ENCODE measurements at places on chromosomes 5 and 9.

DNA sequence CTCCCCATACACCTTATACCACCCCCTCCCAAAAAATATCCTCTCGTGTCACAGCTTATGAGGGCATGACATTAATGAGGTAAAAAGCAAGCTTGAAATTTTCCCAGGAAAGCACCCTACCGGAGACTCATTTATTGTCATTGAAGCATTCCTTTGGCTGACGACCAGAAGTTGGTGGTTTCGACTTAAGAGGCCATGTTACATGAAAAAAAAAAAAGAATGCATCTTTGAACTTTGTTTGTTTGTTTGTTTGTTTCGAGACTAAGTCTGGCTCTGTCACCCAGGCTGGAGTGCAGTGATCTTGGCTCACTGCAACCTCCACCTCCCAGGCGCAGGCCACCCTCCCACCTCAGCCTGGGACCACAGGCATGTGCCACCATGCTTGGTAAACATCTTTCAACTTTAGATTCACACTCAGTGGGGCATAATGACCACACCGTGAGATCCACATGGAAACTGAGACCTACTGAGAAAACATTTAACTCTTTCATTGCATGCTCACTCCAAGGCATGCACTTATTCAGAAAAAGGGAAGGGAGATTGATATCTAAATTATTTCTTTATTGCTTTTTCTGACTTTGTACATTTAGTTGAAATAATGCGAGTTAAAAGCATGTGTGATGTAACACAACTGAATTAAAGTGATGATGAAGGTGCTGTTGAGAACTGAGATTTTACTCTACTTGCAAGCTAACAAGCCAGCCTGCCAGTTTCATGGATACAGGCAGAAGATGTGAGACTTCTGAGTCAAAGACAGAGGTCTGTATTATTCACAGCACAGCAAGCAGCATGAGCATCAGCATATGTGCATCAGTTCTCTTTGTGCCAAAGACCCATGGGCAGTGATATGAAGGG is 5.1 kb upstream of the RAB14 start:
- no peak for DNase-seq

GRCh38 chr9:100472268-100472667 is 681 bp upstream of the TMEFF1 start:
- DNase-seq: no peak

DNA sequence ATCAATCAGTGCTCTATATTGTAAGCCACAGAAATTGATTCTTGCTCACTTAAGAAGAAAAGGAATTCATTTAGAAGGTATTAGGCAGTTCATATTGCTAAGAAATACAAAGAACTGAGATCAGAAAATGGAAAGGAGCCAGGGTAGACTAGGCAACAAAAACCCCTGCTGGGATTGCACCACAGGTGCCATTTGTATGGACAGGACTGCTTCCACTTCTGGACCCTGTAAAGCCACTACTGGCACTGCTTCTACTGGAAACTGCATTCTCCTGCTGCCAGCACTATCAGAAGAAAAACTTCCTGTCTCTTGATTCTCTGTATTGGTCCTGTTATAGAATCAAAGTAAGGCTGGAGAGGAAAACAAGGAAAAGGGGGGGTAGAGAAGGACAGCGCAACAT is 45.9 kb downstream of the CERT1 start:
- DNase-seq: no peak

DNA sequence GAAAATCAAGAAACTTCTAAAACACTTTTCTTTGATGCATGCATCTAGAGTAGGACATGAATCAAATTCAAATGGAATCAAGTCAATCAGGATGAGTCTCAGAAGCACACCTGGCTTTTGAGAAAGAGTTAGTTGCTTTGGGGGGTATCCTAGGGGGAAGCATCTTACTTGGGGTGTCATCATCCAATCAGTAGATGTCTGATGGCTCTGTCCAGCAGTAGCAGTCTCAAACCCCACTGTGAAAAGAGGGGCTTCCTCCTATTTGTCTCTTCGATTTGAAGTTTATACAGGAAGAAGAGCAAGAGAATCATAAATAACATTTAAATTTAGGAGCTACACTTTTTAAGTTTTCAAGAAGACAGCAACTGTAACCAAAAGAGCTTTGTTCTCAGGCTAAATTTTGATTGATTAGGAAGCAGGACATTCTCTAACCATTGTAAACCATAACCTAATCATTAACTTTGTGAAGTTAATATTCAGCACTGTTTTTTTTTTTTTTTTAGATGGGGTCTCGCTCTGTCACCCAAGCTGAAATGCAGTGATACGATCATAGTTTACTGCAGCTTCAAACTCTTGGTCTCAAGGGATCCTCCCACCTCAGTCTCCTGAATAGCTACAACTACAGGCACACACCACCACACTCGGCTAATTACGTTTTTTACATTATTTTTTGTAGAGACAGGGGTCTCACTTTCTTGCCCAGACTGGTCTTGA is 614.7 kb downstream of the CSNK1G3 start:
- no peak for DNase-seq

DNA sequence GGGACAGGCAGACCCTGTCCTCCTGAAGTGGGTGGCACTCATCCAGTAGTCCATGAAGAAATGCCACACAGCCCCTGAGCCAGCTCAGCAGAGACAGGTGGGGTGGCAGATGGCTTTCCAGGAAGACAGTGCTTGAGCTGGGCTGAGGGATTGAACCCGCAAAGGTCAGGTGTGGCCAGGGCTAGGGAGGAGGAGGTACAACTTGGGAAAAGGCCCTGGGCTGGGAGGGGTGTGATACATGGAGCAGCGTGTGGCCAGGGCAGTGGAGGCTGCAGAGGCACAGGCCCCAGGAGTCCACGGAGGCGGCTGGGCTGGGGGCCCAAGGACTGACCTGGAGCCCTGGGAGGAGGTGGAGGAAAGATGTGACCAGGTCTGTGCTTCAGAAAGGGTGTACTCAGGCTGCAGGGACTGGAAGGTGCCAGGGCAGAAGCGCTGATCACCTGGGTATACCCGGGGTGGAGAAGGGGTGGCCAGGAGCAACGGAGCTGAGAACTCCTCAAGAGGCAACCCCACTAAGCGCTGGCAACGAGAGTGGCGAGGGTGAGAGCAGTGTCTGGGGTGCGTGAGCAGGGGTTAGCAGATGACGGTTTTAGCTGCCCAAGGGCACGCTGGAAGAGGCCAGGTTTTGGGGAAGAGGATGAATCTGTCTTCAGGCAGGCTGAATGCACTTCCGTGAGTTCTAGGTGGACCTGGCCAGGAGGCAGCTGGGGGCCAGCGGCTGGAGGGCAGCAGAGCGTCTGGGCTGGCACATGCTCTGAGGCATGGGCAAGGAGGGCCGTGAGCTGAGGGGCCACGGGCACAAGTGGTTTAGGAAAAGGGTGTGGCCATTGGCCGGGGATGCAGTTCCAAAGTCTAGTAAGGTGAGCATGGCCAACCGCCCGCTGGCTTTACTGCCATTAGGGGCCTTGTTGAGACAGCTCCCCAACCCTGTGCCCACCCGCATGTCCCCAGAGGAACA is 3.9 kb upstream of the RABL6 start:
- no peak for DNase-seq

GRCh38 chr5:133247151-133247709 is 195.4 kb downstream of the HSPA4 start:
- DNase-seq: no peak

DNA sequence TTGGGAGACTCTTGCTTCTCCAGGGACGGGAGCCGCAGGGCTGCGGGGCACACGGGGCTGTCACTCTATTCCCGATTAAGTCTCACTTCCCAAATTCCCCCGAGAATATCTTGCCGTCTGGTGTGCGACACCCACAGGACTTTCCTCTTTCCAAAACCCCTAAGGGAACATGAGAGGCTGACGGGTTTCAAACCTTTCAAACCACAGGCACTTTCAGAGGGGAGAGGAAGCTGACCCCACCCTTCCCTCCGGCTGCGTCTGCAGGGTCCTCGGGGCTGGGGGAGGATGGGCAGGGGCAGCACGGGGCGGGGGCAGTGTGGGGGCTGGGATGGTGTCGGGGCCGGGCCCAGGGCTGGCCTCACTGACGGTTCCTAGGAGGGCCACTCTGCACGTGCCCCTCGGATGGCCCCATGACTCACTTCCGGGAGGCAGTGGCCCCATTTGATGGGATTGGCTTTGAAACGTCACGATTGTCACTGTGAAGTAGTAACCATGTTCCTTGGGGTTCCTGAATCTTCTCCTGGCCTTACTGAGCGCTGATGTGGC is 38.2 kb downstream of the SLC9A3 start:
- no peak for DNase-seq

GRCh38 chr9:110133059-110133458 is 74.9 kb downstream of the C9orf152 start:
- DNase-seq: no peak

- no peak for DNase-seq
Measured at GRCh38 chr9:123465304-123465703, 109.3 kb downstream of the CRB2 start.

GRCh38 chr9:25648116-25648515 is 30.1 kb downstream of the TUSC1 start:
- DNase-seq: no peak

DNA sequence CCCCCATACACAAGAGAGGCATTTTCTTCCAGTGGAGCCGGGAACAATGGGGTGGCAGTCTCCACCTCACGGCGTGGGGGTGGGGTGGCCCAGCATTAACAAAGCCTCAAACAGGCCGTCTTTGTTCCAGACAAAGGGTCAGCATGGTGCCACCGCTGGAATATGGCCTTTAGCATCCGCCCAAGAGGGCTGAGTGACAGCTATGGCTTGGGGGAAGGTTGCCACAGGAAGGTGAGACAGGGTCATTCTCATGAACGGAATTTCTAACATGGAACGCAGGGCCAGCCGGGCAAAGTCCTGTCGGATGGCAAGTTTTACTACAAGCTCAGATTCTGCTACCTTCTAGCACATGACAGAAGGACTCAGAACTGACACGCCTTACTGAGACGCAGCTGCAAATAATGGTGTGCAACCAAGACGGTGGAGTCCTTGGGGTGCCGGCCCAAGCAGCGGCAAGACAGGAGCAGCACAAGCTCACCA is 64.0 kb downstream of the OTULIN start:
- DNase-seq: no peak

DNA sequence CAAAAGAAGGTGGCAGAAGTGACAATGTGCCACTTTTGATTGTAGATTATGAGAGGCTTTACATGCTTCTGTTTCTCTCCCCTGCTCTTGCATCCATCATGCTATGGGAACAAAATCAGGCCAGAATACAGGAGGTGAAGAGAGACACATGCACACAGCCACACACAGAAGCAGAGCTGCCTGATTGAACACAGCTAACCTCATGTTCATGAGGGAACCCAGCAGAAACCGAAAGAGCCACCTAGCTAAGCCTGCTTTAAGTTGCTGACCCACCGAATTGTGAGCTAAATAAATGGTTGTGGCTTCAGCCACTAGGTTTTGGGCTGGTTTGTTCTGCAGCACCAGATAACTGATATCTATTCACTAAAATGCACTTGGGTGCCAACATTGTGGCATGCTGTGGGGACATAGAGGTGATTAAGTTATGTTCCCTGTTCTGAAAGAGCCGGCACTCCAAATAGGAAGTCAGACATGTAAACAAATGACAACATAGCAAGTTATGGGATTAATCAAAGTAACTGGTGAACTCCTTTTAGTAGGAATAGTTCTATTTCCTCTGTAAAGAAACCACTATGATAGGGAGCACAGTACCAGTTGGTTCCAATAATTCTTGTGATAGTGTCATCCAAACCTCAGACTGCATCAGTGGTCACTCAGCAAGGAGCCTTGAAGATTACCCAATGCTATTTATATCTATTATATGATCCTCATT is 93.6 kb upstream of the TNC start:
- no peak for DNase-seq

DNA sequence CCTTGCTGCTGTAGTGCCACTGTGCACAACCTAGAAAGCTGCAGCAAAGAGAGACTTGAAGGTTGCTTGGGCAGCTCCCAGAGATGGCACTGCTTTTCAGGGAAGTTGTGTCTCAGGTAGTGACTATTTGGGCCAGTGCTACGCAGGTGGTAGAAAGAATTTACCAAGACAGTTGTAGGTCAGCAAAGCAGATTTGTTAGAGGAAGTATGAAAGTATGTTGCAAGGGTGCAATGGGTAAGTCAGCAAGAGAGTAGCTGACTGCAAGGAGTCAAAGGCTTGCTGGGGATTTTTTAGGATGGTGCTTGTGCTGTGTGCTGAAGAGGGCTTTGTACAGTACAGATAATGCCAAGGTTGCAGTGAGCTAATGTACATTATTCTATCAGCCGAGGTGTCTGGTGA is 33.5 kb upstream of the SPARC start:
- no peak for DNase-seq

DNA sequence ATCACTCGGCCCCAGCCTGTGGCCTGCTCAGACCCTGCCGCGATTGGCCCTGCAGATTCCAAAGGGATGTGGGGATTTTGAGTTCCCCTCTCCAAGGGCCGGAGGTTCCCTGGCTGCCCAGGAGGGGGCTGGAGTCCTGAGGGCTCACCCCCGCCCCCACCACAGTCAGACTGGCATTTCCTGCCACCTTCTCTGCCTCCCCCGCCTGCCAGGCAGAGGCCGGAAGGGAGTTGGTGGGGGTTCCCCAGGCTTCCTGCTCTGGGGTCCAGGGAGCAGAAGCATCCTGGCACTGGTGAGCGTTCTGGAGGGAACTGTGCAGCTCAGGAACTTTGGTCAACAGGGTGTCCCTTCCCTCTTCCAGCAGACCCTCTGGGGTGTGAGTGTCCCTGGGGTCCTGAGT is 70.6 kb downstream of the RXRA start:
- peak; percentile 80 for DNase-seq

- peak; percentile 26 for DNase-seq
Measured at GRCh38 chr5:80170117-80170535, 85.7 kb downstream of the SERINC5 start.

DNA sequence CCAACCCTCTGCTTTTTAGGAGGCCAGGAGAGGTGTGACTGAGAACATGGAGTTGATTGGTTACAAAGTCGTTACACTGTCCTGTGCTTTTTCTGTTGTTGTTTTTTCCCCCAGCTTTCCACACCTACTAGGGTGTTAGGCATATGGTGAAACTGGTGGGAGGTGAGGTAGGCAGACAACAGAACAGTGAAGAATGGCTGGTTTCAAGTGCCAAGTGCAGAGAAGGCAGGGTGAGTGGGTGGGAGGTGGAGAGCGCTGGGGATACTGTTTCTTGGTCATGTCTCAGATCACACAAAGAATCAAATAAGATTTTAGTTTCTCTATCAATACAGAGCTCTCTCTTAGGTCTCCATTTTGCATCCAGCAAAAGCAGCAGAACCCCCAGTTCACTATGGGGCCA is 2.2 kb upstream of the SPTAN1 start:
- peak; percentile 65 for DNase-seq

DNA sequence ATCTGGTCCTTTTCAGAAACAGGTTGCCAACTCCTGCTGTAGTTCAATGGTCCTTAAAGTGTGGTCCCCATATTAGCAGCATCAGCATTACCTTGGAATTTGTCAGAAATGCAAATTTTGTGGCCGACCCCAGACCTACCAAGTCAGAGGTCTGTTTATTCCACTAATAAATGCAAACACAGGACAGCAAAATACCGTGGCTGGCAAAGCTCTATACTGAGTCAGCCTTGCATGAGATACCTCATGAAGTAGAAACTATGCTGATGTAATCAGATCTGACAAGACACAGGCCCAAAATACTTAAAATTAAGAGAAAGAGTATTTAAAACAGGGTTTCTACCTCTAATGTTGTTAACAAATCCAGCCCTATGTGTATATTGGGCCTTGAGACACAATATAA is 3.0 kb downstream of the GOLM1 start:
- DNase-seq: no peak

GRCh38 chr9:136059321-136059791 is 35.7 kb downstream of the NACC2 start:
- DNase-seq: peak; percentile 53

GRCh38 chr5:37721447-37721871 is 118.4 kb downstream of the GDNF start:
- no peak for DNase-seq
